ENCODE measurements at places on chromosomes 6 and 20.

DNA sequence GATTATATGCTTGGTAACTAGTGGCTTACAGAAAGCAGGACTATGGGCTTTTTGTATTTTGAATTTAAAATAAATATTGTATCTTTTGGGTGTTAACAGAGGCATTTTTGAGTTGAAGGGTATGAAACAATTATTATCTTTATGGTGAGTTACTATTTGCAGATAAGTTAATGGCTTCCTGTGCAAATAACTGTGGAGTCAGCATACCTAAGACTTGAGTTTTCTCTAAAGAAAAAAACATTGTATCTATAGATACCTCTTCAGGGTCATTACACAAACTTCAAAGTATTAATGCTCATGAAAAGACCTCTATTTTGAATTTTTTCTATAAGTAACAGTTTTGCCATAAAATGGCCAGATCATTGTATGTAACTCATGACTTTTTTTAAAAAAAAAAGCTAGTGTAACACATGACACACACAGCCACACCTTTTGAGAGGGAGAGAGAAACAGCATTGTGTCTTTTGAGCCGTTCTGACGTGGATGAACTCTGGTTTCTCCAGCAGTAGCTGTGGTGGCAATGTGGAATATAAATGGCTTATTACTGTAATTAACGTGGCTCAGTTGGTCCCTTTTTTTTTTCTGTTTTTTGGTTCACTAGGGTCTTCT lies 36.3 kb downstream of the PLEKHG1 start:
- DNase-seq = no peak

DNA sequence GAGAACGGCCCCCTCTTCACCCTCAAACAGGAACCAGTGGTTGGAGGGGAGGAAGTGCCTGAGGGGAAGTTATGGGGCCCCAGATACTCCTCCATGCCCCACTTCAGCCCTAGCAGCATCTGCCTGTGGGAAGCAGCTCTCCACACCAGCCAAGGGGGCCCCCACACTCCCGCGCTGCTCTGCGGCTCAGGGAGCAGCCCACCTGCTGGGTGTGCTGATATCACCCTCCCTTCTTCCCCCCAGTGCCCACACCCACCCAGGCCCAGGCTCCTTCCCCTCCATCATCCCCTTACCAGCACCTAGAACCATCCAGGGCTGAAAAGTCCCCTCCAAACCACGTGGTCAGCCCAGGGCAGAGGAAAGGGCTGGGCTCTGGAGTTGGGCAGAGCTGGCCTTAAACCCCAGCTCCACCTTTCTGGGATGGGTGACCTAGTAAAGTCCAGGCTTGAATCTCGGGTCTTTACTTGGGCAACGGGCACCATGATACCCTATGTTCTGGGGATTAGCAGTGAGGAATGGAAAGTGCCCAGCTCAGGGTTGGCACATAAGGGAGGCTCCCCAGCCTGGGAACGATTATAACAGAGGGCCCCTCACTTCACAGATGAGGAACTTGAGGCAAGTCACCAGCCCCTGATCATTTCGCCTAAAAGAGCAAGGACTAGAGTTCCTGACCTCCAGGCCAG lies 663 bp downstream of the LST1 start:
- DNase-seq = no peak

DNA sequence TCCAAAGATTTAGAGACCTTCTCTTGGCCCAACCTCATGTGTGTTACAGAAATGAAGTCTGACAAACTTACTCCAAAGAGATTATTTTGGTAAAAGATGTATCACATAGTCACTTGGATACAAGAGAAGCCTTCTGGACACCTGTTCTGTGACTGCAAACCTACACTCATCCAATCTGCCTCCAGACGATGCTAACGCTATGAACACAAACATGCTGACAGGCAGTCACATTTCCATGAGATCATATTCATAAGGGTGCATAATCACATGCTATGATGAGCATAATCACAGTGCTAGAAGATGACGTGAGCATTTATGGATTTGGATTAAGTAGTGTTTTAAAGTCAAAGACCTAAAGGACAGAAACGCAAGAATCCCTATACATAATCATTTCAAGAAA lies 340.2 kb downstream of the HACE1 start:
- DNase-seq = no peak

- no peak for DNase-seq
These were observed 436.7 kb upstream of the JAG1 start for GRCh38 chr20:11110535-11110934.
